ENCODE measurements at places on chromosomes 13 and 19. TPM values are rescaled to one million over a fixed set of nuclear protein-coding genes. Genes with fewer than 3 reads are reported as not detected.

The KIRREL2 gene
- total RNA-seq, result not detected

The FCAR gene
- not detected for total RNA-seq

The SIGLEC10 gene
- total RNA-seq, result not detected

The GIPC3 gene
- total RNA-seq, result 0.16 TPM

The SLITRK6 gene
- total RNA-seq, result 0.12 TPM

The FAM124A gene
- 0.97 TPM for total RNA-seq

The TPTE2 gene
- total RNA-seq, result not detected

The ZNF578 gene
- total RNA-seq, result 4.6 TPM

The ZNF560 gene
- 1.5 TPM for total RNA-seq

The UBE2L5 gene
- 0.85 TPM for total RNA-seq

The LRRC63 gene
- total RNA-seq, result under 0.01 TPM

The GTF2F2 gene
- 21.9 TPM for total RNA-seq

The RAB20 gene
- 3.6 TPM for total RNA-seq

The ATP4B gene
- not detected for total RNA-seq

The R3HDM4 gene
- total RNA-seq, result 34.6 TPM

The KCNC3 gene
- total RNA-seq, result not detected

The B3GNT8 gene
- total RNA-seq, result 5.8 TPM

The GSX1 gene
- total RNA-seq, result not detected

The PCDH20 gene
- 1.5 TPM for total RNA-seq

The RGL3 gene
- total RNA-seq, result 1.6 TPM

The ATP7B gene
- 5.8 TPM for total RNA-seq

The GDF15 gene
- total RNA-seq, result 4.9 TPM

The PCDH8 gene
- not detected for total RNA-seq

The KLK5 gene
- total RNA-seq, result 0.65 TPM

The MYCBP2 gene
- total RNA-seq, result 119 TPM

The SULT2A1 gene
- total RNA-seq, result not detected

The GPR18 gene
- not detected for total RNA-seq

The PRSS57 gene
- total RNA-seq, result not detected

The SH2D3A gene
- total RNA-seq, result not detected

The CELF5 gene
- not detected for total RNA-seq

The MAP1S gene
- total RNA-seq, result 15.4 TPM

The MBD3L2 gene
- total RNA-seq, result not detected

The CGB1 gene
- total RNA-seq, result not detected

The DHDH gene
- total RNA-seq, result not detected

The C19orf85 gene
- total RNA-seq, result not detected

The RNF17 gene
- total RNA-seq, result not detected

The ZNF480 gene
- total RNA-seq, result 9.9 TPM

The KIR2DL4 gene
- total RNA-seq, result not detected

The RASL11A gene
- total RNA-seq, result 1.1 TPM

The USHBP1 gene
- total RNA-seq, result not detected

Measured in hair follicle dermal papilla cell (primary cell).